ENCODE measurements at places on chromosomes 1 and 21.

GRCh38 chr21:36538761-36539160, 58.8 kb upstream of the CLDN14 start:
- no peak for DNase-seq

- DNase-seq, result no peak
These were observed 38.4 kb upstream of the CCSAP start for GRCh38 chr1:229381234-229381633.

- no peak for DNase-seq
These were observed 687 bp upstream of the ERI3 start for GRCh38 chr1:44355582-44356305.

GRCh38 chr1:3772715-3773571, at the start of gene SMIM1:
TSS of gene SMIM1 (plus strand) at chr1:3772749. CDS start at chr1:3775374, 2,625 bp downstream.
- DNase-seq, result no peak

- DNase-seq, result no peak
These were observed 570.2 kb downstream of the DPYD start for GRCh38 chr1:97350662-97351061.

- no peak for DNase-seq
These were observed 125.8 kb downstream of the TOMM20 start for GRCh38 chr1:235002706-235003300.

GRCh38 chr1:154857441-154858215, 12.5 kb downstream of the KCNN3 start:
- no peak for DNase-seq

GRCh38 chr1:217275655-217276398, 355.1 kb downstream of the GPATCH2 start:
- DNase-seq, result no peak

All from stimulated activated CD4-positive, alpha-beta T cell treated with anti-CD3 and anti-CD28 coated beads, Interleukin-2, amount 100 ng/mL, for 24 hours (primary cell).